SK-MEL-5 (cell line): ENCODE measurements at places on chromosomes 2 and 18. TPM values are rescaled to one million over a fixed set of nuclear protein-coding genes. Genes with fewer than 3 reads are reported as not detected.

LIPG gene
- not detected in 2 replicates for total RNA-seq

SLC9A2 gene
- total RNA-seq, result 0.08 TPM in 1 of 2 replicates, not detected in the other

HOXD9 gene
- total RNA-seq, result 0.18 and 0.59 TPM in 2 replicates

PAX3 gene
- 18.3 and 21.6 TPM in 2 replicates for total RNA-seq

METTL4 gene
- 5.3 and 7.4 TPM in 2 replicates for total RNA-seq

STAT4 gene
- not detected in 2 replicates for total RNA-seq

PCARE gene
- total RNA-seq, result 0.03 TPM in 1 of 2 replicates, not detected in the other

ITGA6 gene
- 61.5 and 65.3 TPM in 2 replicates for total RNA-seq

CXCR4 gene
- 4.5 and 5.7 TPM in 2 replicates for total RNA-seq

LPIN2 gene
- total RNA-seq, result 11.7 and 12.9 TPM in 2 replicates

DSEL gene
- 1.4 and 2.1 TPM in 2 replicates for total RNA-seq

GYPC gene
- 439 and 444 TPM in 2 replicates for total RNA-seq

OTX1 gene
- 1.2 and 1.9 TPM in 2 replicates for total RNA-seq

UPP2 gene
- not detected in 2 replicates for total RNA-seq

AMER3 gene
- not detected in 2 replicates for total RNA-seq

GCKR gene
- total RNA-seq, result not detected in 2 replicates

UGT1A8 gene
- not detected in 2 replicates for total RNA-seq

PRADC1 gene
- total RNA-seq, result 30.7 and 38.0 TPM in 2 replicates

C2orf15 gene
- total RNA-seq, result 1.4 TPM in 1 of 2 replicates, not detected in the other

CKAP2L gene
- total RNA-seq, result 7.1 and 7.7 TPM in 2 replicates

TACR1 gene
- total RNA-seq, result not detected in 2 replicates

SH2D6 gene
- total RNA-seq, result 0.40 and 0.66 TPM in 2 replicates

ANKRD62 gene
- total RNA-seq, result 0.29 and 0.37 TPM in 2 replicates

CD28 gene
- not detected in 2 replicates for total RNA-seq

INPP5D gene
- 0.08 and 0.50 TPM in 2 replicates for total RNA-seq

LGALSL gene
- 12.2 and 22.7 TPM in 2 replicates for total RNA-seq

NMS gene
- not detected in 2 replicates for total RNA-seq

CFAP53 gene
- total RNA-seq, result 0.11 and 0.35 TPM in 2 replicates
